Activated CD4-positive, alpha-beta T cell treated with anti-CD3 and anti-CD28 coated beads, Interleukin-2, amount 10 ng/mL, durations not matched to agents 7 days and 5 days (primary cell): ENCODE measurements at places on chromosomes 11 and 22. TPM values are rescaled to one million over a fixed set of nuclear protein-coding genes. Genes with fewer than 3 reads are reported as not detected.

The PLAAT4 gene
- total RNA-seq = 137 TPM

The CLMP gene
- 0.23 TPM for total RNA-seq

The NPTXR gene
- total RNA-seq = 1.1 TPM

The C11orf42 gene
- not detected for total RNA-seq

- H3K27ac ChIP-seq = no peak overlapping the region
- H3K4me3 ChIP-seq = no peak overlapping the region
- H3K36me3 ChIP-seq = no peaks in the 10 kb centered on the region
- no peak for DNase-seq
- peaks cover 7% of the 10 kb centered on the region for H3K4me1 ChIP-seq
Observed at GRCh38 chr22:21038405-21038804, 6.0 kb upstream of the SLC7A4 start.

DNA sequence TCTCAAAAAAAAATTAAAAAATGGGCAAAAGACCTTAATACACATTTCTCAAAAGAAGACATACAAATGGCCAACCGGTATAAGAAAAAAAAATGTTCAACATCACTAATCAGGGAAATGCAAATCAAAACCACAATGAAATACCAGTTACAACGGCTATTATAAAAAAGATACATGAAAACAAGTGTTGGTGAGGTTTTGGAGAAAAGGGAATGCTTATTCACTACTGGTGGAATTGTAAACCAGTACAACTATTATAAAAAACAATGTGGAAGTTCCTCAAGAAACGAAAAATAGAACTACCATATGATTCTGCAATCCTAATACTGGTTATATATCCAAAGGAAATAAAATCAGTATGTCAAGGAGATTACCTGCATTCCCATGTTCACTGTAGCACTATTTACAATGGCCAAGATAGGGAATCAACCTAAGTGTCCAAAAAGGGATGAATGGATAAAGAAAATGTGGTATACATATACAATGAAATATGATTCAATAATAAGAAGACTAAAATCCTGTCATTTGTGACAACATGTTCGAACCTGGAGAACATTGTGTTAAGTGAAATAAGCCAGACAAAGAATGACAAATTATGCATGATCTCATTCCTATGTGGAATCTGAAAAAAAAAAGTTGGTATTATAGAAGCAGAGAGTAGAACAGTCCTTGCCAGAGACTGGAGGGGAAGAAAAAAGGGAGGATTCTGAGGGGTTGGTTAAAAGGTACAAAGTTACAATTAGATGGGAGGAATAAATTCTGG, 256.9 kb upstream of the PITPNB start:
- no peak for DNase-seq
- no peaks in the 10 kb centered on the region for H3K4me1 ChIP-seq
- H3K27me3 ChIP-seq = no peaks in the 10 kb centered on the region
- H3K4me3 ChIP-seq = no peak overlapping the region
- no peak overlapping the region for H3K27ac ChIP-seq
- H3K36me3 ChIP-seq = no peaks in the 10 kb centered on the region

DNA sequence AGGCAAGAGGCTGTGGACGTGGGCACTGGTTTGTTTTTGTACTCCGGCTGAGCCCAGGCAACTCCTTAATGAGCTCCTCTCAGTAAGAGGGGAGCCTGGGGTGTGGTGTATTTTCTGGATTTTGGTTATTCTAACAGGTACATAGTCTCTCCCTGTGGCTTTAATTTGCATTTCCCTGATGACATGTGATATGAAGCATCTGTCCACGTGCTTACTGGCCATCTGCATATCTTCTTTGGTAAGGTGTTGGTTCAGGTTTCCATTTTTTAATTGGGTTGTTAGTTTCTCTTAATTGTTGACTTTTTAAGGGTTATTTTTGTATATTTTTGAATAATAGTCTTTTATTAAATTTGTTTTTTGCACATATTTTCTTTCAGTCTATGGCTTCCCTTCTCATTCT, 30.8 kb upstream of the SNX19 start:
- no peak overlapping the region for H3K27ac ChIP-seq
- no peak overlapping the region for H3K4me3 ChIP-seq
- no peaks in the 10 kb centered on the region for H3K36me3 ChIP-seq
- DNase-seq = no peak
- H3K27me3 ChIP-seq = peaks cover 2% of the 10 kb centered on the region

- DNase-seq = no peak
- no peak overlapping the region for H3K4me3 ChIP-seq
- H3K27me3 ChIP-seq = no peaks in the 10 kb centered on the region
- H3K4me1 ChIP-seq = no peaks in the 10 kb centered on the region
Observed at GRCh38 chr22:17566776-17567175, 3.5 kb downstream of the SLC25A18 start.

- H3K36me3 ChIP-seq = no peaks in the 10 kb centered on the region
- H3K27ac ChIP-seq = no peak overlapping the region
- no peak overlapping the region for H3K4me3 ChIP-seq
- peaks cover 2% of the 10 kb centered on the region for H3K4me1 ChIP-seq
- no peak for DNase-seq
Observed at GRCh38 chr22:45503816-45504372, 1.2 kb downstream of the FBLN1 start.

GRCh38 chr11:119320776-119321524, 4.0 kb upstream of the MCAM start:
- H3K27ac ChIP-seq = peak overlapping the region; percentile 90
- no peaks in the 10 kb centered on the region for H3K36me3 ChIP-seq
- peaks cover 35% of the 10 kb centered on the region for H3K4me1 ChIP-seq
- H3K4me3 ChIP-seq = peak overlapping the region; percentile 74
- peaks cover 30% of the 10 kb centered on the region for H3K27me3 ChIP-seq
